CD14-positive monocyte (primary cell): ENCODE measurements at places on chromosomes 13 and 19.

GRCh38 chr13:68597641-68598040 is 1367.5 kb upstream of the PCDH9 start:
- no peaks in the 10 kb centered on the region for H3K36me3 ChIP-seq
- H3K4me3 ChIP-seq: no peak overlapping the region
- no peak for DNase-seq
- no peaks in the 10 kb centered on the region for H3K4me1 ChIP-seq
- H3K27me3 ChIP-seq: no peaks in the 10 kb centered on the region

DNA sequence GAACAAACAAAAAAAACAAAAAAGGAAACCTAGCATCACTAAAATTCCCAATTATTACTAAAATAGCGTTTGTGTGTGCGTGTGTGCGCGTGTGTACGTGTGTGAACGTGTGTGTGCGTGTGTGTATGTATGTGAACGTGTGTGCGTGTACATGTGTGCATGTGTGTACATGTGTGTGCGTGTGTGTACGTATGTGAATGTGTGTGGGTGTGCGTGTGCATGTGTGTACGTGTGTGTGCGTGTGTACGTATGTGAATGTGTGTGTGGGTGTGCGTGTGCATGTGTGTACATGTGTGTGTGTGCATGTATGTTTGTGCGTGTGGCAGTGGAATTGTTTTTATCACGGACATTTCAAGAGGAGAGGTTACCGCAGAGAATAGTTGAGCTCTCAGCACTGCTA is 21.6 kb downstream of the CATSPERD start:
- H3K4me3 ChIP-seq: no peak overlapping the region

DNA sequence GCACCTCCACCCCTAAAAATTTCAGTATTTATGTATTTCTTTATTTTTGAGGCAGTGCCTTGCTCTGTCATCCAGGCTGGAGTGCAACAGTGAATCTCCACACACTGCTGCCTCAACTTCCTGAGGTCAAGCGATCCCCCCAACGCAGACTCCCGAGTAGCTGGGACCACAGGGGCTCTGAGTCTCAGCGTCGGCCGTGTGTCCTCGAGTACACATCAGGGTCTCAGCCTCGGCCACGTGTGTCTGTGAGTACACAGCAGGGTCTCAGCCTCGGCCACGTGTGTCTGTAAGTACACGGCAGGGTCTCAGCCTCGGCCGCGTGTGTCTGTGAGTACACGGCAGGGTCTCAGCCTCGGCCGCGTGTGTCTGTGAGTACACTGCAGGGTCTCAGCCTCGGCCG is 21.2 kb downstream of the C2CD4C start:
- DNase-seq: no peak
- no peaks in the 10 kb centered on the region for H3K4me1 ChIP-seq
- no peaks in the 10 kb centered on the region for H3K27me3 ChIP-seq
- H3K36me3 ChIP-seq: no peaks in the 10 kb centered on the region
- H3K4me3 ChIP-seq: no peak overlapping the region
- H3K27ac ChIP-seq: no peak overlapping the region

DNA sequence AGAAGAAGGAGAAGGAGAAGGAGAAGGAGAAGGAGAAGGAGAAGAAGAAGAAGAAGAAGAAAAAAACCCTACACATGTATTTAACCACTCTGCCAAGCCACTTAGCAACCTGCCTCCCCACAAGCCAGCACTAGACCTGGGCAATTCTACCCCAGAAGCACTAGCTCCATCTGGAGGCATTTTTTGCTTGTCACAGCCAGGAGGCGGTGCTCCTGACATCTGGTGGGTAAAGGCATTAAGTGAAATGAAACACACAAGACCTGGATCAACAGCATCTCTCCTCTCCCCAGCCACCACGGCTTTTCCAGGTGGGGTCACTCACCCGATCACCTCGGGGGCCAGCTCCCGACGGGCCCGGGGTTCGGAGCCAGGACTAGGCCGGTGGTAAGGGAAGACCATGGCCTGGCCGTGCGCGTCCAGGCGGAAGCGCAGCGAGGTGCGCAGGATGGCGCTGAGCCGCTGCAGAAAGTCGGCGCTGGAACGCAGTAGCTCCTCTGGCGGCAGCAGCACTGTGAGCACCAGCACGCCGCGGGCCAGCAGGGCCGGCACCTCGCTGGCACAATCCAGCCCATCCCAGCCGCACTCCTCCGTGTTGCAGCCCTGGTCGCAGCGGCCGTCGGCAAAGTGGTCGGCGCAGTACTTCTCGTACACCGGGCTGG is 26.9 kb downstream of the NOTCH3 start:
- no peaks in the 10 kb centered on the region for H3K36me3 ChIP-seq
- no peak for DNase-seq
- no peaks in the 10 kb centered on the region for H3K27me3 ChIP-seq
- H3K4me3 ChIP-seq: no peak overlapping the region
- no peak overlapping the region for H3K27ac ChIP-seq
- H3K4me1 ChIP-seq: peaks cover 10% of the 10 kb centered on the region

DNA sequence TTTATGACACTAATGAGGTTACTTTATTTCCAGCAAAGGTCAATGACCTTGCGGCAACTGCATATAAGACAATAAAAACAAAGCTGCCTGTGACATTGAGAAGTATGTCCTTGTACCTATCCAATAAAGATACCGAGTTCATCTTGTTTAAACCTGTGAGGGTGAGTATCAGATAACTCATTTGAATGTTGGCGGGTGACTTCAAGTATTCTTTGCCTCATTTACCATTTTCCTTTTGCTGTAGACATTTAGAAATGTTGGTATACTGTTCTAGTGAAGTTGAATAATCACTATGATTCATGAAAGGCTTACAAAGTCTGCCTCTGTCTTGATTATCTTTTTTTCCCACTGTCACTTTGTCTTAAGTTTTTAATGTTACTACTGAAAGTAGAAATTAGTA is 65.0 kb downstream of the COG3 start:
- no peak for DNase-seq
- H3K27ac ChIP-seq: no peak overlapping the region
- H3K27me3 ChIP-seq: no peaks in the 10 kb centered on the region
- H3K36me3 ChIP-seq: peaks cover 88% of the 10 kb centered on the region

- no peak for DNase-seq
- no peak overlapping the region for H3K4me3 ChIP-seq
- H3K27ac ChIP-seq: no peak overlapping the region
- H3K36me3 ChIP-seq: no peaks in the 10 kb centered on the region
- H3K27me3 ChIP-seq: no peaks in the 10 kb centered on the region
- H3K4me1 ChIP-seq: no peaks in the 10 kb centered on the region
These were observed 216.1 kb downstream of the SLITRK1 start for GRCh38 chr13:83666141-83666540.

DNA sequence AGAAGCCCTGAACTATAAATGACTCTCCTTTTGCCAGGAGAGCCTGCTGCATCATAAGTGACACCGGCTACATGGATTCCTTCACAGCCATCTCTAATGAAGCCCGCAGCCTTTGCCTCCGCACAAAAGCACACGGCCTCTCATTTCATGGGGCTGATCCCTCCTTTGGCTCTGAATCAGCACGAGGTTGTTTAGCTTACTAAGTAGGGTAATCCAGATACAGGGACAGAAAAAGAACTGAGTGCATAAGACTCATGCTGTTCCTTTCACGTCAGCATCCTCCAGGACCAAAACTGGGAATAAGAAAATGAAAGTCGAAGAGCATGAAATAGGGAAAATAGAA is 136.3 kb downstream of the DCT start:
- DNase-seq: no peak
- no peak overlapping the region for H3K27ac ChIP-seq
- H3K4me3 ChIP-seq: no peak overlapping the region

- peaks cover 4% of the 10 kb centered on the region for H3K27me3 ChIP-seq
- DNase-seq: no peak
- H3K27ac ChIP-seq: no peak overlapping the region
- H3K36me3 ChIP-seq: no peaks in the 10 kb centered on the region
- peaks cover 4% of the 10 kb centered on the region for H3K4me1 ChIP-seq
These were observed 103.1 kb upstream of the UBL3 start for GRCh38 chr13:29953542-29953941.

DNA sequence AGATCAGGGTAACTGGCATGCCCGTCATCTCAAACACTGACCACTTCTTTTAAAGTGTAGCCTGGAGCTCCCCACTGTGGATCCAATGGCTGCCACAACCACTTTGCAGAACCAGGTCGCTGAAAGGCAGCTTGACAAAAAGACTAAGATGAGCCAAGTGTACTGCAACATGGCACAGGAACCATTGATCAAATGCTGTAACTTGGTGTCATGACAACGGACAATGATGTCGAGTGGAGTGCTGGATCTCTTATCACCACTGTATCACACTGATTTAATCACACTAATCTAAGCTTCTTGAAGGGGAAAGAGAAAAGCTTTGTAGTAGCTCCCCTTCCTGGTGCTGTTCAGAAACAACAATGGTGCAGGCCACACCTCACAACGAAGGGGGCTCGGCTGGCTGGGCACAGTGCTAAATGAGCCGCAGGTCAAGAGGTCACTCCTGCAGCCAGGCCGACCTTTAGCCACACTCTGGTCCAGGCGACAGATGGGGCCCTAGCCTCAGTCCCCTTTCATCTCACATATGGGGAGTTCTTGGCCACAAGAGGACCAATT is 2.2 kb upstream of the TNFRSF19 start:
- peaks cover 29% of the 10 kb centered on the region for H3K27me3 ChIP-seq
- no peaks in the 10 kb centered on the region for H3K4me1 ChIP-seq
- DNase-seq: no peak
- no peak overlapping the region for H3K27ac ChIP-seq
- H3K36me3 ChIP-seq: no peaks in the 10 kb centered on the region

- no peaks in the 10 kb centered on the region for H3K36me3 ChIP-seq
- DNase-seq: no peak
- H3K27ac ChIP-seq: no peak overlapping the region
- H3K27me3 ChIP-seq: no peaks in the 10 kb centered on the region
These were observed 219.9 kb downstream of the GPC5 start for GRCh38 chr13:91618315-91618714.

GRCh38 chr13:84831666-84832657 is 949.7 kb upstream of the SLITRK1 start:
- no peaks in the 10 kb centered on the region for H3K4me1 ChIP-seq
- no peaks in the 10 kb centered on the region for H3K36me3 ChIP-seq
- H3K4me3 ChIP-seq: no peak overlapping the region
- no peak overlapping the region for H3K27ac ChIP-seq
- no peaks in the 10 kb centered on the region for H3K27me3 ChIP-seq

- peaks cover 95% of the 10 kb centered on the region for H3K36me3 ChIP-seq
- no peak overlapping the region for H3K27ac ChIP-seq
- no peaks in the 10 kb centered on the region for H3K27me3 ChIP-seq
- no peak for DNase-seq
- H3K4me3 ChIP-seq: no peak overlapping the region
These were observed 23.4 kb downstream of the IZUMO4 start for GRCh38 chr19:2119921-2120785.

DNA sequence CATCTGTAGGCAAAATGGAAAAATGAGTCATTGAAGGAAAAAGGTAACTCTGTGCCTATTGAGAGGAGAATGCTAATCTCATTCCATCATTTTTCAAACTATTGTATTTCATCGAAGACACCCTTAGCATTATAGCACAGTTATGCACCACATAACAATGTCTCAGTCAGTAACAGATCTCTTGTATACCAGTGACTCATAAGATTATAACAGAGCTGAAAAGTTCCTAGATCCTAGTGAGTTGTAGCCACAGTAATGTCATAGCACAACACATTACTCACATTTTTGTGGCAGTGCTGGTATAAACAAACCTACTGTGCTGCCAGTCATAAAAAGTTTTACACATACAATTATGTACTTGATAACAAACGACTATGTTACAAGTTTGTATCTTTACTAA is 1077.6 kb downstream of the DIAPH3 start:
- H3K4me3 ChIP-seq: no peak overlapping the region
- H3K36me3 ChIP-seq: no peaks in the 10 kb centered on the region
- H3K4me1 ChIP-seq: no peaks in the 10 kb centered on the region

- H3K27ac ChIP-seq: no peak overlapping the region
- H3K36me3 ChIP-seq: peaks cover 34% of the 10 kb centered on the region
- H3K4me1 ChIP-seq: peaks cover 36% of the 10 kb centered on the region
- no peak for DNase-seq
- no peaks in the 10 kb centered on the region for H3K27me3 ChIP-seq
These were observed 2.1 kb downstream of the CALM3 start for GRCh38 chr19:46603195-46603637.

DNA sequence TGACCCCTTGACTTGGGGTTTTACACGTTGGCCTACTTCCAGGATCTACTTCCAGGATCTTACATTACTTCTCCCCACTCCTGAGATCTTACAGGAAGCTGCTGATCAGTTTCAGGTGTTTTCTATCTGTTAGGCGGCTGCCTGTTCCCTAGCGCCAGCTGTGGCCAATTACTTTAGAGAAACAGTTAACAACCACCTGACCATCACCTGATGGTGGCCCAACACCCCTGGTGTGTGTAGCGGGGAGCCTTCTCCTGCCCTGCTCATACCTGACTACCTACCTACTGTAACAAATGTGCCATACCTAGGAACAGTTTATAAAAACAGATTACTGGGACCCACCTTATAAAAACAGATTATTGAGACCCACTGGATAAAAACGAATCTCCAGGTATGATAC is 2.8 kb upstream of the POP4 start:
- H3K4me1 ChIP-seq: peaks cover 13% of the 10 kb centered on the region
- no peak overlapping the region for H3K27ac ChIP-seq
- no peaks in the 10 kb centered on the region for H3K27me3 ChIP-seq
- no peaks in the 10 kb centered on the region for H3K36me3 ChIP-seq
- no peak overlapping the region for H3K4me3 ChIP-seq
- DNase-seq: no peak

DNA sequence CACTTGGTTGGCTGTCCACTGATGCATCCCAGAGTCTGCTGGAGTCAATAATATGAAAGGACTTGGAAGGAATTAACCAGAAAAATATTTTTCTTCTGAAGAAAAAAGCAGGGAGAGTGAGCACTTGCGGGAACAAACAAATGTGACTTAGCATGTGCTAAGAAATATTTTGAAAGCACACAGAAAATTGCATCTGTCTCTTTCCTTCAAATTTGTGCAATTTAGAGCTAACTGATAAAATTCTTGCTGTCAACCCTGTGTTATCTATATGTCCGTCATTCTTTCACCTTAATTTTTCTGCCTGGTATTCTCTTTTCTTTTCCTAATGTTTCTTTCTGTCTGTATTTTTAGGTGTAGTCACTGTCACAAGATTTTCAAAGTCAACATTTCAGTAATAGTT is 852.6 kb downstream of the PCDH9 start:
- H3K27ac ChIP-seq: no peak overlapping the region
- no peaks in the 10 kb centered on the region for H3K27me3 ChIP-seq
- H3K4me3 ChIP-seq: no peak overlapping the region
- H3K36me3 ChIP-seq: no peaks in the 10 kb centered on the region
- DNase-seq: no peak
- no peaks in the 10 kb centered on the region for H3K4me1 ChIP-seq

DNA sequence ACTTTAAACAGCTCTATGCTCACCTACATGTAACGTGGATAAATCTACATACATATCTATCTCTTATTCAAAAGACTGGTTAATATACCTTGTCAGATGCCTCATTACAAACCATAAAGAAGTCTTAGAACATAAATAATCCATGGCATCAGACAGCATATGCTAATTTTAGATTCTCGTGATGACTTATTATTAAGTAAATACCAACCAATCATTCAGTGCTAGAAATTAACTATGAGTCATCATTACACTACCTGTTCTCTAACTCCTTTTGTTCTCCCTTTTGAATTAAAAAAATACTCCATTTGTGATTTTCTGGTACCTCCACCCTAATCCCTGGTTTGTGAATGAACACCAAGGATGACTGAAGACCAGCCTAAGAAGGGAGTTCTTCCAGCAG is 754.3 kb upstream of the ARGLU1 start:
- H3K27ac ChIP-seq: no peak overlapping the region
- no peaks in the 10 kb centered on the region for H3K27me3 ChIP-seq
- H3K4me3 ChIP-seq: no peak overlapping the region
- no peak for DNase-seq

GRCh38 chr19:10238172-10238783 is 7.1 kb upstream of the S1PR2 start:
- no peak overlapping the region for H3K4me3 ChIP-seq
- H3K27ac ChIP-seq: no peak overlapping the region
- peaks cover 19% of the 10 kb centered on the region for H3K4me1 ChIP-seq
- no peaks in the 10 kb centered on the region for H3K27me3 ChIP-seq
